ENCODE measurements at places on chromosomes 3 and 15. TPM values are rescaled to one million over a fixed set of nuclear protein-coding genes. Genes with fewer than 3 reads are reported as not detected.

Gene LRRC3B
- not detected for total RNA-seq

Gene PDHB
- total RNA-seq, result 99.7 TPM

Gene DUOX2
- not detected for total RNA-seq

Gene MGLL
- total RNA-seq, result 37.7 TPM

Gene ISLR
- total RNA-seq, result 0.30 TPM

Gene GXYLT2
- total RNA-seq, result 0.65 TPM
